BE2C (cell line): ENCODE measurements at places on chromosomes 16 and 17.

DNA sequence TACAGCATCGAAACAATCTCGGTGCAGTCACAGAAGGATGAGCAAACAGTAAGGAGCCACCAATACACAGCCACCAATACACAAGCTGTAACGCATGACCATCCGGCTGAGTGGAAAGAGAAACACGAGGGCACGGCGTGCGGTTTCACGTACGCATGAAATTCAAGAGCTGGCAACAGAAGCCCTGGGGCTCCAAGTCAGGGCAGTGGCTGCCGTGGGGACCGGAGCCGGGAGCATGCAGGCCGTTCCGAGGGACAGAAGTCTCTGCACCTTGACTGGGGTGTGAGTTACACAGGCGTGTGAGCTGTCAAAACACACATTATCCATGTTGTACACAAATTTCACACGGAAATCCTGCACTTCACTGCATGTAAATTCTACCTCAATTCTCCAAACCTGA is 50.6 kb upstream of the METRNL start:
- DNase-seq: no peak

GRCh38 chr17:29705386-29705785 is 82.7 kb upstream of the CORO6 start:
- no peak for DNase-seq

GRCh38 chr17:8887834-8888703 is 20.6 kb upstream of the PIK3R6 start:
- DNase-seq: no peak

DNA sequence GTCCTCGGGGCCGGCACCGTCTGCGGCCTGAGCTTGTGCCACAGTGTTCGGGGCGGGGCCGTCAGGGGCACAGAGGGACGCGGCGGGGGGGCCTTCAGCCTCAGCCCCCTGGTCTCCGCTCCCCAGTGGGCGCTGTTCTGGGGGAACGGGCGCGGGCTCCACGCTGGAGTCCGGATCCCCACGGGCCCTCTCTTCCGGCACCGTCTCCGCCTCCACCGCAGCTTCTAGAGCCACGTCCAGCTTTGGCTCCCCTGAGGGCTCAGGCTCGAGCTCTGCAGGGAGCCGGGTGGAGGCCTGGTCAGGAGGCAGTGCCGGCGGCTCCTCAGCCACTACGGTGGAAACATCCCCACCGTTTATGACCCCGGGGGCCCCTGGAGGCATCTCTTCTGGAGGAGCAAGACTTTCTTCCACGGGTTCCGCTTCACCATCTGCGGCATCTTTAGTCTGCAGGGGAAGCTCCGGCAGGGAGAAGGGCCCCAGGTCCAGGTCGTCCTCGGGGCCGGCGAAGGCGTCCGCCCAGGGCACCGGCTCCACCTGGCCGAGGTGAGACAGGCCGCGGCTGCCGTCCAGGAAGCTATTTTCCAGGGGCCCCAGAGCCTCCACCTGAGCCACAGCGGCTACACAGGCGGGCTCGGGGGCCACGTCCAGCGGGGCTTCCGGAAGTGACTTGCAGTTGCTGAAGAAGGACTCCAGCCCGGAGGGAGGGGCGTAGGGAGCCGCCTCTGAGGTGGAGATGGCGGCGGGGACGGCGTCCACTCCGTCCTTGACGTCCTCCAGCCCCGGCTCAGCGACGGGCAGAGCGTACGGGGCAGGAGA is 62.4 kb downstream of the ZNF778 start:
- DNase-seq: no peak

DNA sequence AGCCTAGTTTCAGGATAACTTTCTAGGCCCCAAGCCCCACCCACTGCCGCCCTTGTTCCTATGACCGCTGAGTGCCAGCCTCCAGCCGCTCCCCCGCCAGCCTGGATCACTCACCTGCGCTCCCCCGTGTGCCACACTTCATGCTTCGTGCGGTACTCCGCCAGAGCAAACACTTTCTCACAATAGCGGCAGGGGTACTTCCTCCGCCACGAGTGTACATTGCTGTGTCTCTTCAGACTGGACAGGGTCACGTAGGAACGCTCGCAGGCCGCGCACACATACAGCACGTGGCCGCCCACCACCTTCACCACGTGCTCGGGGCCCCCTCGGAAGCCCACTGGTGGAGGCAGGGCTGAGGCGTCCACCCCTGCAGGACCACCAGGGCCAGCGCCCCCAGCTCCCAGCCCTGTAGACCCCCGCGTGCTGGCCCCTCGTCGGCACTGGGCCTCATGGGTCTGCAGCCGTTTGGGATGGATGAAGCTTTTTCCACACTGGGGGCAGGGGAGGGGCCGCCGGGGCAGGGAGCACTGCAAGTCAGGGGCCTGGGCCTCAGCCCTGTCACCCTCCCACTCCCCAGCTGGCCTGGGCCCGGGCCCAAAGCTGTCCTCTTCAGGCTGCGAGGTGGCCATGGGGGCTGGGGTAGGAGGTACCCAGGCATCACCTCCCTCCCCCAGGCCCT is 13.7 kb downstream of the ZBTB4 start:
- no peak for DNase-seq

DNA sequence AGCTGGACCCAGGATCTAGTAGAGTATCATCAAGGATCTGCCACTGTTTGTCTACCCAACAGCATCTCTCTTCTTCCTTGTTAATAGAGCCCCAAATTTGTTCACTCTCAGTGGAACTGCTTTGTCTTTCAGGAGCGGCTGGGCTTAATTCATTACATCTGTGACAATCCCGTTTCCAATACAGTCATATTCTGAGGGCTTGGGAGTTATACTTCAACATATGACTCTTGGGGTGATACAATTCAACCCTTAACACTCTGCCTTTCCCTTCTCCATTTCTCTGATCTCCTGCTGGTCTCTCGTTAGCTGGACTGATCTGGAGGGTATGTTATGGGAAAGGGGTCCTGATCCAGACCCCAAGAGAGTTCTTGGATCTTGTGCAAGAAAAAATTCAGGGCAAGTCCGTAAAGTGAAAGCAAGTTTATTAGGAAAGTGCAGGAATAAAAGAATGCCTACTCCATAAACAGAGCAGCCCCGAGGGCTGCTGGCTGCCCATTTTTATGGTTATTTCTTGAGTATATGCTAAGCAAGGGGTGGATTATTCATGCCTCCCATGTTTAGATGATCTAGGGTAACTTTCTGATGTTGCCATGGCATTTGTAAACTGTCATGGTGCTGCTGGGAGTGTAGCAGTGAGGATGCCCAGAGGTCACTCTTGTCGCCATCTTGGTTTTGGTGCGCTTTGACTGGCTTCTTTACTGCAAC is 42.4 kb downstream of the IQCK start:
- no peak for DNase-seq

GRCh38 chr17:54455251-54455868 is 445.3 kb upstream of the TOM1L1 start:
- DNase-seq: no peak

DNA sequence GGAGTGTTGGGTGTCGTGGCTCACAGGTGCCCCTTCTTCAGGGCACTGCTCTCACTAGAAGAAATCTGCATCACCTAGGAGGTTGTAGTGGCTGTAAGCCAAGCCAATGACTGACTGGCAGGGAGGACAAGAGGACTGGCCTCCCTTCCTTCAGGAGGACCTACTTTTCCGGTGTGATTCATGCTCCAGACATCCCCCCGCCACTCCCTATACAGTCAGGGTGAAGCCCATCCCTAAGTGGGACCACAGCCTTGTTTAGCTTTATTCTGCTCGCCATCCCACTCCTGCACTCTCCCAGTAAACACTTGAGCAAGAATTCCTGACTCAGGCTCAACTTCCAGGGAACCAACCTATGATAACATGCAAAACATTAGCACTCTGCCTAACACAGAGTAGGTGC is 67.0 kb downstream of the PLCG2 start:
- DNase-seq: no peak

GRCh38 chr16:71210-71539 is 1.3 kb downstream of the RHBDF1 start:
- no peak for DNase-seq

GRCh38 chr17:32917842-32918241 is 10.1 kb upstream of the TMEM98 start:
- DNase-seq: no peak

DNA sequence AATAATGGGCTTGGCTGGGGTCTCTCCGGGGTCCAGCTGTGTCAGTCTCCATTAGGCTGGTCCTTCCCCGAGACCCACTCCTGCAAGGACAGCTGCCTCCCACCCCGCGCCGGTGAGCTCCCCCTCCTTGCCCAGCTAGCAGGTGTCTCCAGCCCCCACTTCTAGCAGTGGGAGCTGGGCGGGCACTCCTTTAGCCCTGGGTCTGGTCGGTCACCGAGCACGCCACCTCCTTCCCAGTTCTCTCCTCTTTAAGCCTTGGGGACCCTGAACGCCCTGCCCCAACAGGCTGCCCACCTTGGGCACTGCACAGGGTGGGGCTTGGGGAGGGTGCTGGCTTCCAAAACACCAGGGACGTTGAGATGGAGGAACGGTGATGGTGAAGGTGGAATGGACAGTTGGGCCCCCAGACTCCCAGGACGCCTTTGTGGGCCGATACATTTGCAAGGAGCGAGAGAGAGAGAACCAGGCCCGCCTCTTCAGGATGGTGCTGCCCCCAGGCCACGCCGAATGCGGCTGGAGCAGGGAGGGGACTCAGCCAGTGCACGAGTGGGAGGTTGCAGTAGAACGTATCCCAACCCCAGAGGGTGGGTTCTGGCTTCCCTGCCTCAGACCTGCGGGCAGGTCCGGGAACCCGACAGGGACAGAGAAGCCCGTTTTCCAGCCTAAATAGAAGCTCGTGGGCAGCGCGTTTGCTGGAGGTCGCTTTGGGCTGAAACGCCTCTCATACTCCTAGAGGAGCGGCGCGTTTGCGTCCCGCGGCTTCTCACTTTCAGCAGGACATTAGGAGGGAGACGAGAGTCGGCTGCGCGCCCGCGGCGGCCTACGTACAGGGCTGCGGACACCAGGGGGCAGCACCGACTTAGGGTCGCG is 10.7 kb downstream of the TBX2 start:
- DNase-seq: peak; percentile 68

- DNase-seq: no peak
Observed at GRCh38 chr17:78852709-78853121, 12.1 kb upstream of the USP36 start.

GRCh38 chr17:34537445-34537844 is 41.9 kb upstream of the TMEM132E start:
- no peak for DNase-seq

DNA sequence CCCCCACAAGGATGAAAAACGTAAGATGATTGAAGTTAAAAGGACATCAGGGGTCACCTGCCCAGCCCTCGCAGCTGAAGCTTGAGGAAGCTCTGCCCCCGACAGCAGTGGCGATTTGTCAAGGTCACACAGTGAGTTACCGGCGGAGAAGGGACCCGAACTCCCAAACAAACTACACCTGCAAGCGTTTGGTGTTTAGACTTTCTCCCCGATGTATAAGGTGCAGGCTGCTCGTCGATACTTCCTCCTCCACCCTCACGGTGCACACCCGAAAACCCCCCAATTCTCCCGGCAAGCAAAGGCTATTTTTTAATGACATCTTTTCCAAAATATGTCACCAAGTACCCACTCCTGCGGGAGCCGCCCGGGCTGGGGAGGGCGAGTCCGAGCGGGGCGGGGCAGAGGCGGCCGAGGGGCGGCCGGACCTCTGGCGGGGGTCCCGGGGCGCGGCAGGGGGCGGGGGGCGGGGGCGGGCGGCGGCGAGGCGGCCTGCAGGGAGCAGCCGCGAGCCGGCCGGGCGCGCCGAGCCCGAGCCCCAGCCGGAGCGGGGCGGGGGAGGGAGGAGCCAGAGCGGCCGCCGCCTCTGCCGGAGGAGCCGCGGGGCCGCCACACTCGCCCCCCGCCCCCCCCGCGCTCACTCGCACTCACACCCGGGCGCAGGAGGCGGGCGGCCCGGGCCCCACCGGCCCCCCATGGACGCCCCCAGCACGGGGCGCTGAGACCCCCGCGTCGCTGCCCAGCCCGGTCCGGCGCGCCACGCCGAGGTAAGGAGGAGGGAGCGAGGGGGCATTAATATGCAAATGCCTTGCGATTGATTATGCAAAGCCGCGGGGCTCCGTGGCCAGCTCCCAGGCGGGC is at the start of gene THRA:
TSS of gene THRA (plus strand) at position 637 of the 858 bp plus-strand sequence. CDS start 11,524 bp downstream, outside the sequence.
- peak; percentile 81 for DNase-seq

GRCh38 chr17:36629252-36629847 is 28.0 kb downstream of the MRM1 start:
- DNase-seq: peak; percentile 84

- peak; percentile 45 for DNase-seq
Observed at GRCh38 chr17:6831661-6832263, at the start of gene TEKT1. Gene TEKT1, minus strand, starts transcription at chr17:6831729. Its CDS starts 1,353 bp downstream, at chr17:6830376.

DNA sequence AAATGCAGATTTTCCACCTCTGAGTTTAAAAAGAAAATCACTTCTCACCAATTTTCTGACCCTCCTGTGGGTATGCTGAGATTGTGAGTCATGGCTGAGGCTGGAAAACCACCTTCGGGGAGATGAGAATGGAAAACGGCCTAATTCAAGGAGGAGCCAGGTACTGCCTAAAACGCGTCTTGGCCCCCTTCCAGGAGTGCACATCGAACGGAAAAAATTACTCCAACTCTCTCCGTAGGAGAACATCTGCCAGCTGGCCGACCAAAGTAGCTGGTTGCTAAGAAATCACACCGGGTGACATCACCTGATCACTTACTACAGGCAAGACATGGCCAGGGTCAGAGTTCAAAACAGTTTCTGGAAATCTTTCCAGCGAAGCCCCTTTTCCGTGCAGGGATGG is 107.6 kb downstream of the ZNF423 start:
- DNase-seq: peak; percentile 58

DNA sequence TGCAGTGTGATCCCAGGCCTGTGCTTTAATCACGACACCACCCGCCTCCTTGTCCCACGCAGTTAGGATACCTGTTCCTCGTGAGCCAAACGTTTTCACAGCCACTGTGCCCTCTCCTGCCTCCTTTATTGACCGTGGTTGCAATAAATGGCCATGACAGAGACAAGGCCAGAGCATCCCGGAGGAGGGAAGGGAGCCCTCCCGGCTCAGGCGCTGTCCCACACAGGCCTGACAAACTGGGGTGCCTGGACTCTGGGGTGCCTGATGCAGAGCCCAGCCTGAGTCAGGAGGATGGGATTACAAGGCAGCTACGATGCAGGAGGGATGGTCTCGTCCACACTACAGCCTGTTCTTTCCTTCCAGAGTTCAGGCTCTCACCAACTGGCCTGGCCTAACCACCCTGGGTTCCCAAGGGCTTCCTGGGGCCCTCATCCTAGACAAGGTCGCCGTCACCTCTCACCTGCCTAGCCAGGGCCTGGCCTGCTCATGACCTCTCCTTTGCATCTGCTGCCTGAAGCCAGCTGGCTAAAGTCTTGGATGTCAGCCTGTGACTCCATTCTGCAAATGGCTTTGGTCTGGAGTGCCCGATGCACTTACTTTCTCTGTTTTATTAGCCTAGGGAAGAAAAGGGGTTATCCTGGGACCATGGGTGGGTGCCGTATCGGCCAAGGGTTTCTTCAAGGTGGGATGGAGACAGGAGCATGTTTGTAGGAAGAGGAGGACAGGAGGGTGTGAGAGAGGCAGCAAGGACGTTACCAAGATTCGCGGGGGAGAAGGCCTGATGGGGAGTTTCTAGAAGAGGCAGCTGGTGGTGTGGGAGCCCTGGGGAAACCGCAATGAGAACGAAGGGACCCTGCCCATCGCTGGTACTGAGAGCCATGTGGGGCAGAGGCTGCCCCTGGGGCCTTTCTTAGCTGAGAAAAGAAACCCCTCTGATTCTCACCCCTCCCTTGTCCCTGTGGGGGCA is 234.3 kb upstream of the TNRC6C start:
- DNase-seq: no peak

GRCh38 chr17:14068542-14069250 is 608 bp upstream of the COX10 start:
- no peak for DNase-seq
